Lung (tissue), 17 donors: ENCODE measurements at places on chromosomes 13 and 19. TPM values are rescaled to one million over a fixed set of nuclear protein-coding genes. Genes with fewer than 3 reads are reported as not detected.

DNA sequence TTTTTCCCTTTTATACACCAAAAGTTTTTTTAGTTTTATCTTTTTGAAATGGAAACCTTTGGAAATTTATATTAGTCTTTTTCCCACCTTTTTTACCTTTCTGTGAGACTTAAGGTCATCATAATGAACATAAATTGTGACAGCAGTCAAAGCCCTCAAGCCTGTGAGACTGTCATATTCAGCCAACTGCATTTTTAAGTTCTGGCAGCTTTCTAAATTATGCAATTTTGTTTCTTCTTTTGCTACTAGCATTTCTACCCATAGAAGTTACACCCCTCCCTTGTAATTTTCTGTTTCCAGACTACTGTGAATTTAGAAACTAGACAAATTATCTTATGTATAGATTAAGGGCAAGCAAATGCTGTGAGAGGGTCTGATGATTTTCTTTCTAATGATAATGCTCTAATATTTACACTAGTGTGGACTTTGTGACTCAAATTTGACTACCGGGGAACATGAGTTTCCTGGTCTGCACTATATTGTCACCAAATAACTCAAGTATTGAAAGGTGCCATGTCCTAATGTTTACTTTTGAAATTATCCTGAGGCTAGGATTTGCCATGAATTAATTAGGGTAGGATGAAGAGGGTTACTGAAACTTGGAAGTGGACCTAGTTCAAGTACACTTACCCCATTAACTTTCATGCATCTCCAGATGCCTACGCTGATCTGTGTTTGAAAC, 43.7 kb downstream of the FRY start:
- no peak for DNase-seq

DNA sequence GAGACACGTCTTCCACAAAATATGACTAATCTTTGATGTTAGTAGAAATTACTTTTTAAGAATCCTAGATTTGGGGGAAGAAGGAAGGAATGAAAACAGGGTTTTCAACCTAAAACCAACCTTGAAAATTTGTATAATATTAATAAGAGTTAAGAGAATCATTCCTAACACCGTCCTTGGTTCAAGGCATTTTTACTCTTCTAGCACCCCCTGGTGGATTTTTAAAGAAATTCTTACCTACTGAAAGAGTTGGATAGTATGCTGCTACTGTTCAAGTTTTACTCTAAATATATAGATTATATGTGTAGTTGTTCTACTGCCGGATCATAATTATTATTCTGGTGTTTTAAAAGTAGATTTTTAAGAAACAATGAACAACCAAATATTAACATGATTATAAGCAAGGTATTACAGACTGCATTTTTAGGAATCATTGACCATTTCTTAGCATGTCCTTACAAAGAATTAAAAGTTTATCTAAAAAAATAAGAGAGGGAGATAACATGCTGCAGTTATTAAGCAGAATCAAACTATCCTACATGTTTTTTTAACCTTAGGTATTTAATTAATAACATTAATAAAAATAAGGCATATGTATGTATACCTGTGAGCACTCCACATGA, 7.4 kb upstream of the SLITRK6 start:
- DNase-seq, result peak; percentile 81

DNA sequence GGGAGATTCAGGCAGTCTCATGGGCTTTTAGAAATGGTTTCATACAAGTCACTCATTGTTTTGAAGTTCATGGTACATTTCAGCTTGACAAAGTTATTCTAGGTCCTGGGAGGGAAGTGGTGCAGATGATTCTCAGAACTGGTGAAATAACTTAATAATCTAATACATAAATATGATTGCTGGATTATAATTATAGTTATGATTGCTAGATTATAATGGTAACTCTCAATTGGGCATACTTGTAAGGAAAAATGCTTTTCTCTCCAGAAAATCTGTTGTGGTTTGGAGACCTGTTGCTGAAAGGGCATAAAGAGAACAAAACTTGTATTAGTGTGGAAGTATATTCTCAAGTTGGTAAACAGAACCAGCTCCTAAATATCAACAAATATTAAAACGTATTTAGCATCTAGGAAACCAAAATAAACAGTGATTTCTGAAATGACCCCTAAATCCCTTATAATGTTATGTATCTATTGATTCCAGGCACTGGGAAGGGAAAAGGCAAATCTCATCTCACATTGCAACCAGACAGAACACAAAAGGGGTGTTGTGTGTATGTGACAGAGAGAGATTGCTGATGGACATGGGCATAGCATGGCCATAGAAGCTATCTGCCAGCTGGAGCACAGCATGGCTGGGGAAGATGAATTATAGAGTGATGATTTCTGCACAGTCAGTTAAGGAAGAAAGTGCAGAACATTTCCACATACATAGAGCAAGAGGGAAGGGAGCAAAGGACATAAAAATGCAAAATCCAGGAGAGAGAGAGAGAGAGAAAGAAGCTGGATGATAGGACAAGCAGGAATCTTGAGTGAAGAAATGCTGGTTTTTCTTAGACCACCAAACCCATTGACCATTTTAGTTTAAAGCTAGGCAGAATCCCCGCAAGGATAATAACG, 87.1 kb upstream of the FRY start:
- no peak for DNase-seq

DNA sequence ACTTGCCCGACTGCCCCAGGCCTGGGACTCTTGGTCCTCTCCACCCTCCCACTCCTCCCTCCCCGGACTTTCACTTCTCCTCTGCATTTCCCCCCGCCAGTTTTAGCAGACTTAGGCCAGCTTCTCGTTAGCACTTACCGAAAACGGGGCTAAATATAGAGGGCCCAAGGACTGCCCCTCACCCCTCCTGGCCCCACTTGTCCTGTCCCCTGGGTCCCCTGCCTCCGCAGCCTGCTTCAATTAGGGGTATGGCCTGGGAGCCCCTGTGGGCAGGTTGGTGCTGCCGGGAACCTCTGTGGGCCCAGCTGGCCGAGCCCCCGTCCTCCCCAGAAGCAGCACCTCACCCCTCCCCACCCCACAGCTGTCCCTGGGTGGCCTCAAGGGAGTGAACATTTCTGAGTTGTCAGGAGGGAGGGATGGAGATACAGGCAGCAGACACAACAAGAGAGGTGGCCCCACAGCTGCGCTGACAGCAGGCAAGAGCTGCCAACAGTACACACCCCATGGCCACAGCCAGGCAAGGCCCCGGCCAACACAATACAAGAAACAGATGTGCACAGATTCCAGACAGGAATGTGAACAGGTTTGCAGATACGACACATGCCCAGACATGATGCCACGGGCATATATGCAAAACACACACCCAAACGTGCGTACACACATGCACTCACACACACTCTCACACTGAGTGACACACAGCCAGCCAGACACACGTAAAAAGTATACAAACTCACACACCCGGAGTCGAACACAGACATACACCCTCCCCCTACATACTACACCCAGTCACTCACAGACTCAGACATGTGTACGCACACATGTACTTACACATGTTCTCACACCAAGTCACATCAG, 2.6 kb downstream of the POU2F2 start:
- no peak for DNase-seq

- DNase-seq, result no peak
These were observed 37.9 kb downstream of the MLLT1 start for GRCh38 chr19:6241680-6242377.

GRCh38 chr19:20471431-20471830, 94.2 kb downstream of the ZNF737 start:
- peak; percentile 72 for DNase-seq

DNA sequence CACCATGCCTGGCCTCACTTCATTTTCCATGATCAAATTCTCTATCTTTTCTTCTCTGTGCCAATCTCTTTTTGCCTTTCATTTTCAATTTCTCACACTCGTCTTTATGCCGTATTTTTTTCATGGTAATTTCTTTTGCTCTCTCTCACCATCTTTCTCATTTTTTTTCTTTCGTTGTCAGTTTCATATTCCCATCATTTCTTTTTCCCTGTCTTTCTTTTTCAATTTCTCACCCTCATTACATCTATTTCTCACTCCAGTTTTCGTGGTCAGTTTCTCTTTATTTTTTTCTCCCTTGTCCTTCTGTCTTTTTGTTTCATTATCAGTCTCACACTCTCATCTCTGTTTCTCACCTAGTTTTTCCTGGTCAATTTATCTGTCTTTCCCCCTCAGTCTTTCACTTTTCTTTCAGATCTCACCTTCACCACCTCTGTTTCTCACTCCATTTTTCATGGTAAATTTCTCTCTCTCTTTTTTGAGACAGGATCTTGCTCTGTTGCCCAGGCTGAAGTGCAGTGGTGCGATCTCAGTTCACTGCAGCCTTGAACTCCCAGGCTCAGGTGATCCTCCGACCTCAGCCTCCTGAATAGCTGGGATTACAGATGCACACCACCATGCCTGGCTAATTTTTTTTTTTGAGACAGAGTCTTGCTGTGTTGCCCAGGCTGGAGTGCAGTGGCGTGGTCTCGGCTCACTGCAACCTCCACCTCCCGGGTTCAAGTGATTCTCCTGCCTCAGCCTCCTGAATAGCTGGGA, 14.1 kb downstream of the SSC5D start:
- no peak for DNase-seq

DNA sequence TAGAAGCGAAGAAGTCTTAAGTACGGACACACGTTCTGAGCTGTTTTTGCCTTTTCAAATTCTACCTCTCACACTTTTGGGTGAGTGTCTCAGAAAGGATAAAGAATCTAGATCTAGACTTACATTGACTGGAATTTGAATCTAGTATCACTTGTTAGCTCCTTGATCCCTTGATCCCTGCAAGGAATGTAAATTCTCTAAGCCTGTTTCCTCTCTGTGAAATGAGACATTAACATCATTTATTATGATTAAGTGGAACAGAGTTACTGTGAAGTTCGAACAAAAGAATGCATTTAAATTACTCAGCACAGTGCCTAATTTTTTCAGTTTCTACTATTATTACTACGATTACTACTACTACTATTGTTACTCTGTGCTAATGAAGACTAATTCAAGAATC, 86.6 kb upstream of the POSTN start:
- no peak for DNase-seq

GRCh38 chr13:71249011-71249410, 618.0 kb downstream of the DACH1 start:
- no peak for DNase-seq

GRCh38 chr13:39012608-39013007, 22.0 kb upstream of the STOML3 start:
- no peak for DNase-seq

DNA sequence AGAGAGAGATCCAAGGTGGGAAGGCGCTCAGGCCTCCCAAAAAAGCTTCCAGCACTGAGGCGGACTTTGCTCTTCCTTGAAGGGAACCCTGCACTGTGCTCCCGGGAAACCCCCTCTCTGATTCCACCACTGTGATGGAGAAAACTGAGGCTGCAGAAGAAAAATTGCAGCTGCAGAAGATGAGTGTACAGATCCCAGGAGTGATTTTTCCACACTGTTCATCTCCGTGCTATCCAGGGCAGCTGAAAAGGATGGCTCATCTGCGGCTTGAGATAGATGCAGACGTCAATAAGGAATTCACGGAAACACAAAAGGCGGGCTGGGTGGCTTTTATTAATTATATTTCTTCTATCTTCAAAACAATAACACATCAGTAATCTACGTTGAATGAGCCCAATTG, 26.2 kb downstream of the CCNE1 start:
- no peak for DNase-seq

GRCh38 chr19:52275988-52276387, 6.6 kb downstream of the ZNF766 start:
- no peak for DNase-seq

DNA sequence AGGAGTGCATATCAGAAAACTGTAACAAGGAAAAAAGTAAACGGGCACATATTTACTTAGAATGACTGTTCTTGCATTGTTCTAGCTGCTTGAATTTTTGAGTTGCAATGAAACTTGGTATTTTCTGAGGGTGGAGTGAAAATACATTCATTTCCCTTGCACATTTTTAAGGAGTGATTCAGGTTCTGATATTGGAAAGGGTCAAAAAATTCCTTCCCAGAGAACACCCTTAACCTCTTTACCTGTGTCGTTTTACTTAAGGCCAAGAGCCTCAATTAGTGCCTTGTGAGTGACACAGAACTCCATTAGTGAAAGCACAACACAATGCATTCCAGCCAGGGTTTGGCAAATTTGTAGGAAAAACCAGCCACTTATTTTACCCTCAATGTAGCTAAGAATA, 2.3 kb downstream of the ITGBL1 start:
- DNase-seq, result no peak

DNA sequence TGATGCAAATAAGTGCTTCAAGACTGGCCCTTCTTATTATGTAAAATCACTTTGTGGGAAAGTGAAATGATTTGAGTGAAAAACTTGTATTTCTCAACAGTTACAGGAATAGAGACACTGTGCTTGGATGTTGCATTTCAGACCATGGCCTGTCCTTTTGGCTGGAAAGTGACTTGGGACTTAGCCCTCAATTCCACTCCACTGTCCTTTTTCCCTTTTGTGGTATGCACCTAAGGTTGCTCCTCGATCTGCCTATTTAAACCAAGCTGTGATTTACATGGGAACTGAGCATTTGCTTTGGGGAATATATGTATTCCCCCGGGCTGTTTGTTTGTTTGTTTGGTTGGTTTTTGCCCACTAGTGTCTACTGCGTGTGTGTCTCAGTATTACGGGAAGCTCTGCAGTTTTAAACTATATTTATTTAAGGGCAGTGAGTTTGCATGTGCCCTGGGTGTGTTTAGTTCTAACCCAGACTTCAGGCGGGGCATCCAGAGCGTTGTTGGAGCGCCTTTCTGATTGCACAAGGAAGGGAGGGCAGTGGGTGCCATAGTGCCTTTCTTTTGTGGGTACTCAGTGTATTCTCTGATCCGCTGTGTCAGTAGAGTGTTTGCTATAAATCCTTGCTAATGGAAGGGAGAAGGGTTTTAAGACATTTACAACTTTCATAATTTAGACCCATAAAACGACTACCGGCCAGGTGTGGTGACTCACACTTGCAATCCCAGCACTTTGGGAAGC, 18.2 kb upstream of the RNF113B start:
- DNase-seq, result no peak

- DNase-seq, result peak; percentile 62
These were observed 25.9 kb downstream of the MPND start for GRCh38 chr19:4369109-4369887.

DNA sequence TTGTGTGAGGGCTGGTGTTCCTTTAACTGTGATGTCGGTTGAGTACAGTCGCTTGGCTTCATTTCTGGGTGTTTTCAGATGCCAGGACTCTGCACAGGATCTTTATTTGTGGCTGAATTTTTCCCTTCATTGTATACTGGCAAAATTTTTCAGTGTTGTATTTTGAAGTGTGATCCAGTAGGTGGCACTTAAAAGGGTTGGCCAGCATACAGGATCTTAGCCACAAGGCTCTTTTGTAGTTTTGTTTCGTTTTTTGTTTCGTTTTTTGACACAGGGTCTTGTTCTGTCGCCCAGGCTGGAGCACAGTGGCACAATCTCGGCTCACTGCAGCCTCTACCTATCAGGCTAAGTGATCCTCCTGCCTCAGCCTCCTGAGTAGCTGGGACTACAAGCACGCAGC, 8.7 kb downstream of the FCAR start:
- no peak for DNase-seq

The OVOL3 gene
- not detected for total RNA-seq

The LRG1 gene
- 15.7 TPM for total RNA-seq

The CEACAM5 gene
- 0.11 TPM for total RNA-seq

The APLP1 gene
- total RNA-seq, result 2.3 TPM

The FXYD3 gene
- total RNA-seq, result 172 TPM

The UBE2L5 gene
- not detected for total RNA-seq

The CNN1 gene
- total RNA-seq, result 34.9 TPM

The PGLYRP2 gene
- total RNA-seq, result not detected

The SYCN gene
- total RNA-seq, result not detected

The PTGIR gene
- total RNA-seq, result 7.8 TPM

The MEF2B gene
- 1.8 TPM for total RNA-seq

The DACT3 gene
- total RNA-seq, result 7.8 TPM
